ENCODE measurements at places on chromosomes 4 and X. TPM values are rescaled to one million over a fixed set of nuclear protein-coding genes. Genes with fewer than 3 reads are reported as not detected.
A peak's percentile ranks its signal among the peaks of the same experiment; 100 is the strongest.

- peak; percentile 12 for DNase-seq
Measured at GRCh38 chr4:1400831-1401408, 5.3 kb downstream of the NKX1-1 start.

DNA sequence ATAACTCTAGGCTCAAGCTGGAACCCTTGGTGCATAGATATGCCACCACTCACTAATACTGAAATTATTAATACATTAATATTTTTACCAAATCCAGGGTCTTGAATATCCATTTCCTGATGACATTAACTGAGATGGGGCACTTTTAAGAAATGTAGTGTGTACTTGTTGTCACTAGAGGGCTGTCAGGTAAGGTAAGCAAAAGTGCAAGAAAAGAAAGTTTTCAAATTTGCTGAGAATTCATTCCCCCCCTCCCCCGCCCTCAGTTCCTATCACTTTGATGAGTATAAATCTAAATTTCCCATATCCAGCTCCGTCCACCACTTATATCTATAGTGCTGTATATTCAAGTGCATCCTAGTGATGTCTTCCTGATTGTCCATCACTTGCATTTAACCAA lies 20.5 kb upstream of the WDR44 start:
- no peak for DNase-seq

BEX1 gene
- 1.3 TPM for total RNA-seq

GRCh38 chr4:54391104-54391503 lies 162.0 kb downstream of the PDGFRA start:
- no peak for DNase-seq

DNA sequence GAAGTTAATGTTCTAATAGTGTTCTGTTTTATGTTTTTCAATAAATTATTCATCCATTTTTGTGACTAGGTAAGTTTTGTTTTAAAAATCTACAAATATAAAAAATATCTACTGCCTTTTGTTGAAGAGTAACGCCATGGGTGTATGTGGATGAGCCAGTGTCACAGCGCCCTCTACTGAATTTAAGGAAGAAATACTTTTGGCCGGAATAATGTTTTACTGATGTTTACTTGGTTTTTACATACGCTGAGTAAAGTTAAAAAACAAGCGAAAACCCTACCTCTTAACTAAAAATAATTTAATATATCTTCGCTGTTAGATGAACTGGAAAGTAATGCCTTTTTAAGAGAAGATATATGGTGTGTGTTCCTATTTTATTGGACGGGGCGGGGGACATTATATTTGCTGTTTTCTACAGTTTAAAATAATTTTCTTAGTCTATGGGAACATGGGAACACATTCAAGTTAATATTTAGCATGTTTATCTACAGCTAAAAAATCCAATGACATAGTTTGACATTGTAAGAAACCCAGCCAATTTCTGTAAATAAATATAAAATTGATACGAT lies 86.1 kb downstream of the CPE start:
- peak; percentile 32 for DNase-seq

GRCh38 chrX:40174001-40174853 lies 76.5 kb upstream of the BCOR start:
- DNase-seq = no peak

GPR82 gene
- not detected for total RNA-seq

DNA sequence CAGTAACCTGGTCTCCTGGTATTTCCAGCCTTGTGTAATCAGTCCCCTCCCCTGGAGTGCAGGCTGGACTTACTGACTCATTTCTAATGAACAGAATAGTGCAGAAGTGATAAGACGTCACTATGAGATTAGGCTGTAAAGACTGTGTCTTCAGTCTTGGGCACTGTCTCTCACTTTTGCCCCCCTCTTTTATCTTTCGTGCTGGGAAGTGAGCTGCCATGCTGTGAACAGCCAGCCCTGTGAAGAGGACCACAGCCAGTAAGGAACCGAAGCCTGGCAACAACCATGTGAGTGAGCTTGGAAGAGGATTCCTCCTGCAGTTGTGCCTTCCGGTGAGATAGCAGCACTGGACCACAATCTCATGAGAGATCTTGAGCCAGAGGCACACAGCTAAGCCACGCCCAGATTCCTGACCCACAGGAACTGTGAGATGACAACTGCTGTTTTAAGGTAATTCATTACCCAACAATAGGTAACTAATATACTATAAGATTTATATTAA lies 67.5 kb upstream of the GPR34 start:
- DNase-seq = peak; percentile 52

GRCh38 chrX:115539841-115540240 lies 21.1 kb upstream of the PLS3 start:
- no peak for DNase-seq

ERCC6L gene
- not detected for total RNA-seq

GRCh38 chr4:177367336-177367735 lies 57.7 kb downstream of the NEIL3 start:
- peak; percentile 18 for DNase-seq

- peak; percentile 57 for DNase-seq
Measured at GRCh38 chrX:138775517-138775916, 64.0 kb upstream of the FGF13 start.

GRCh38 chr4:115688961-115689360 lies 575.5 kb upstream of the NDST4 start:
- DNase-seq = no peak

TMPRSS11E gene
- not detected for total RNA-seq

DNA sequence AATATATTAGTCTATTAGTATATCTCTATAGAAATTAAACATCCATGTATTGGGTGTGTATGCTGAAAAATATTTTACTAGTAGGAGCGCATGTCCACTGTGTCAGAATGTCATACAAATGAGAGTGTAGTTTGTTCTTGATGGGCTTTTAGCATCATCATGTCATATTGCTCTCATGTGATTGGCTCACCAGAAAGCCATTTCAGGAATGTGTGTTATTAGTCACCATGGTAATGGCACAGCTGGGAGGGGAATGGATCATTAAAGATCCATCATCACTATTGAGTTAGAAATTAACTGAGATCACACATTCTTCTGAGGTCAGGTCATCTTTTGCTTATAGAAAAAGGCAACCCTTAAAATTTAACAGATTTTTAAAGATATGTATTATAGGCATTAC lies 77.3 kb downstream of the PHEX start:
- DNase-seq = peak; percentile 25
